ENCODE measurements at places on chromosomes 4 and X. TPM values are rescaled to one million over a fixed set of nuclear protein-coding genes. Genes with fewer than 3 reads are reported as not detected.

MEPE gene
- not detected for total RNA-seq

PABPC5 gene
- total RNA-seq, result 3.1 TPM

CFP gene
- 0.51 TPM for total RNA-seq

NAAA gene
- total RNA-seq, result 10.7 TPM

ARMCX2 gene
- total RNA-seq, result 86.1 TPM

IQSEC2 gene
- total RNA-seq, result 8.2 TPM

CSAG1 gene
- total RNA-seq, result not detected

RFC1 gene
- 53.0 TPM for total RNA-seq

SSX4B gene
- total RNA-seq, result not detected

GAGE12F gene
- not detected for total RNA-seq

USP51 gene
- total RNA-seq, result 3.5 TPM

TSPAN7 gene
- total RNA-seq, result 21.8 TPM

CDKL5 gene
- 17.0 TPM for total RNA-seq

ELF2 gene
- 41.8 TPM for total RNA-seq

SYN1 gene
- 4.2 TPM for total RNA-seq

CTBP1 gene
- 147 TPM for total RNA-seq

CLDN22 gene
- not detected for total RNA-seq

ADRA2C gene
- 7.9 TPM for total RNA-seq

XAGE1B gene
- total RNA-seq, result not detected

ABLIM2 gene
- total RNA-seq, result 2.6 TPM

S100G gene
- total RNA-seq, result 30.8 TPM

LIMCH1 gene
- 35.7 TPM for total RNA-seq

TREX2 gene
- total RNA-seq, result 0.72 TPM

TMEM31 gene
- not detected for total RNA-seq

NUDT10 gene
- 10.4 TPM for total RNA-seq

ENPEP gene
- total RNA-seq, result 8.6 TPM

DCAF12L1 gene
- 0.56 TPM for total RNA-seq

GAGE2A gene
- not detected for total RNA-seq

MANBA gene
- total RNA-seq, result 32.4 TPM

ZCCHC4 gene
- total RNA-seq, result 9.3 TPM

HSFX1 gene
- 1.00 TPM for total RNA-seq

RAB39B gene
- 4.0 TPM for total RNA-seq

CT45A10 gene
- total RNA-seq, result not detected

RNF128 gene
- total RNA-seq, result 14.8 TPM

TEX13C gene
- not detected for total RNA-seq

MAP7D2 gene
- total RNA-seq, result 2.8 TPM

NCAPG gene
- 11.8 TPM for total RNA-seq

RAB41 gene
- not detected for total RNA-seq

GLUD2 gene
- total RNA-seq, result 5.8 TPM

GRIA3 gene
- 9.2 TPM for total RNA-seq

FOXR2 gene
- not detected for total RNA-seq

SLITRK2 gene
- total RNA-seq, result 5.4 TPM

MAP9 gene
- 22.1 TPM for total RNA-seq

AMER1 gene
- total RNA-seq, result 8.9 TPM

NMU gene
- 19.4 TPM for total RNA-seq

POF1B gene
- 19.7 TPM for total RNA-seq

TCEAL8 gene
- 99.8 TPM for total RNA-seq

Measured in type B pancreatic cell (in vitro differentiated cells).